ENCODE measurements at places on chromosomes 13 and 19.

- no peak for DNase-seq
Measured at GRCh38 chr19:3071768-3072167, 9.5 kb upstream of the TLE5 start.

DNA sequence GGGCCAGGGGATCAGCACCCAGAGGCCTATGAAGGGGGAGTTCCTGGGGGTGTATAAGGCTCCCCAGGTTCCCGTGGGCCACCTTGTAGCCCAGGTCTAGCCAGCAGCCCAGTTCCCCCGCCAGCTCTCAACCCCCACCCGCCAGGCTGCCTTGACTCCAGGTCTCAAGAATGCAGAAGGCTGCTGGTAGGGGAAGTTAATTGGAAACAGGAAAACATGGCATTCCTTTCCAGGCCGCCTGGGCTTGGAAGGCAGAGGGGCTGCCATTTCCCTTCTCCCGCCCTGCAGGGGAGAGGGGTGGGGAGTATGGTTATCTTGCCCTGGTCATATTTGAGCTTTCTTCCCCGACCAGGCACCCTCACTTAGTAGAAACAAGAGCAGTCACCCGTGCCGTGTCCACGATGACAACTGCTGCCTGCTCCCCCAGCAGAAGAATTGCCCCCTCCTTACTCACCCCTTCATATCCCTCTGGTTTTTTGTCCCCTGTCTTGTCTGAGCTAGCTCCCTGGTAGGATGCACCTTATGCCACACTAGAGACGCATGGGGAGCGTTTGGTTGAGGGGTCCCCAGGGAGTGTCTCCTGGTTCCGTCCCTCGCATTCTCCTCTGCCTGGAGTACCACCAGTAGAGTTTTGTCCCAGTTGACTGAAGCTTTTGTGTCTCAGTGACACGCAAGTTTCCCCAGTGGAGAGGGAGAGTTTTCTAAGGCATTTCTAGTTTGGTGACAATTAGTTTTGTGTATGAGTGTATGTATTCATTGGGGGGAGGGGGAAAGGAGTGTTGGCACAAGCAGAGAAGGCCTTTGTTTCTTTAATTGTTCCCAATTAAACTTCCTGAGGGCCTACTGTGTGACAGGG lies 4.5 kb downstream of the BICRA start:
- peak; percentile 79 for DNase-seq

- no peak for DNase-seq
Measured at GRCh38 chr13:80840316-80840976, 499.5 kb upstream of the SPRY2 start.

- DNase-seq: no peak
Measured at GRCh38 chr13:58187881-58188280, 556.3 kb downstream of the PCDH17 start.

GRCh38 chr13:104198801-104199200 lies 1132.6 kb upstream of the SLC10A2 start:
- no peak for DNase-seq

GRCh38 chr13:92716749-92717148 lies 509.9 kb upstream of the GPC6 start:
- DNase-seq: no peak

DNA sequence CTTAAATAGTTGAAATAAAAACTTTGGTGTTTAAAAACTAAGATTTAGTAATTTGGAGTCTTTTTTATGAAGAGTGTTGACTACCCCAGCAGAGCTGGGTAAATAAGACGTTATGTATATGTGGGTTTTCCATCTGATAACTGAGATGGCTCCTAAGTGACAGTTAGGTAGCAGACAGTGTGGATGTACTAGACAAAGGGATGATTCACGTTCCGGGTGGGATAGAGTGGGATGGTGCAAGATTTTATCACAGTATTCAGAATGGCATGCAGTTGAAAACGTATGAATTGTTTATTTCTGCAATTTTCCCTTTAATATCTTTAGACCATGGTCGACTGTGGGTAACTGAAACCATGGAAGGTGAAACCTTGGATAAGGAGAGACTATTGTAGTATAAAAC lies 50.4 kb downstream of the NAA16 start:
- no peak for DNase-seq

All from H7 (cell line).